Forelimb muscle (tissue), 1 donor: ENCODE measurements at places on chromosomes 3 and 15. TPM values are rescaled to one million over a fixed set of nuclear protein-coding genes. Genes with fewer than 3 reads are reported as not detected.

DNA sequence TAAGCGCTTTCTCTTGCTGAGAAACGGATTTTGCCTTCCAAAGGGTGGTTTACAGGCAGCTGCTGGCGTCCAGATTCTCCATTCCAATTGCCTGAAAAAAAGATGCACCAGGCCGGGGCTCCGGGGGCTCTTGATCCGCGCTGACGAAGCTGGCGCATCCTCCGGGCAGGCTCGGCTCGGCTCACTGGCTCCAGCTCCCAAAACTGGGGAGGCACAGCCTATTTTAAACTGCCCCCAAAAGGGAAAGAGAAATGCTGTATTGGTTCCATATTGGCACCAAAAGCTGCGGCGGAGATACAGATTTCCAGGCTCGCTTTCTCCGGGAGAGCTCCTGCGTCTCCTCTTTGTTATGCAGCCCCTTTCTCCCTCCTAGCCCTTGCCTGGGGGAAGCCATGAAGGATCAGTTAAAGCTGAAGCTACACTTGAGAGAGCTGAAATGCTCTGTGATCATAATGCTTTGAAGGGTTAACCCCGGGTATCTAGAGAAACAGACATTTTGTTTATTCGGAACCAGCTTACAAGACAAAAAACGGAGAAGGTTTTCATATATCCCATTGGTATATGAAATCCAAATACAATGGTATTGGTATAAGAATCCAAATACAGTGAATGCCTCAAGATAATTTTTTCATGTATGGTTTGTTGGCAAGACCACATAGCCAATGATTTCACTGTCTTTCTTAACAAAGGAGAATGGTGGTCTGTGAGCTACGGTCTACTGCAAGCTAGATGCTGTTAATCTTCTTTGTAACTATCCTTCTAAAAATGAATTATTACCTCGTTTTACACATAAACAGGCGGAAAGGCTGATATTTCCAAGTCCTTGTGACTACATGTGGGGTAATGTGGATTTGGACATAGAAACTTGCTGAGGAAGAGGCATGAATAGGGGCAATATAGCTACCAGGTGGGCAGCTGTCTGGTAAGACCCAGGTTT, 693 bp downstream of the CD200 start:
- peak; percentile 70 for DNase-seq

DNA sequence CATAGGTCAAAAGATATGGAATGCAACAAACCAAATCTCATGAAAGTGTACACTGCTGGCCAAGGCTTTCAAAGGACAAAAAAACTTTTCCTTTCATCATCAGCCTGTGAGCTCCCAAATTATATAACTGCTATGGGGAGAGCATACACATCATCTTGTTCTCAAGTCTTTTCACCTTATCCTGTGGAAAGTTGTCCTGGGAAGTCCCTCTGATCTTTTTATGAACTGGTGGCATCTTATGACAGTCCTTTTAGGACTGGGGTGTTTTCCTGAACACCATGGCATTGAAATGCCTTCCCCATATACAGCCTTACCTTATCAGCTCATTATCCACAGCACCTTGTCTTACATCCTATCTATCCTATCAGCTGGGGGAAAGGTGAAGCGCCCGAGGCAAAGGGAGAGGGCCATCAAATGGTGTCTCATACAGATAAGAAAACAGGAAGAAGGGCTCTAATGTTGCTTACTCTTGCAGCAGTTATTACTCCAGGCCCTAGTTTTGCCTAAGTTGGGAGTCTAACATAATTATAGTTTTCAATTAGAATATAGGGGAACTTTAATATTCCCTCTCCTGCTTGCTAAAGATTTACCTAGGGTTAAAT, 61.5 kb upstream of the GOLIM4 start:
- no peak for DNase-seq

- no peak for DNase-seq
Observed at GRCh38 chr3:29759411-29760225, 478.7 kb downstream of the RBMS3 start.

DNA sequence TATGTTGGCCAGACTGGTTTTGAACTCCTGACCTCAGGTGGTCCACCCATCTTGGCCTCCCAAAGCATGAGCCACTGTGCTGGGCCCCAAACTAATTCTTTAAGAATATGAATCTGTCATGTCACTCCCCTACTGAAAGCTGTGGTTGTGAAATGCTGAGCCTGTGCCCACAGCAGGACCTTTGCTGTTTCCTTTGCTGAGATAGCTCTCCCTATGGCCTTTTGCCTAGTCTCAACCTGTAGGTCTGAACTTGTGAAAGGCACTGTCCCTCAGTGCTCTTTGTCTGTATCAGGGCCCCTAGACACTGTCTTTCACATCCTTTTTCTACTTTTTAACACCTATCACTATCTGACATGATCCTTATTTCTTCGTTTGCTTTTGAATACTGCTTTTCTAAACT, 62.7 kb upstream of the CCR4 start:
- DNase-seq = no peak

GP9 gene
- 0.42 TPM for polyA plus RNA-seq

CCDC71 gene
- 13.1 TPM for polyA plus RNA-seq

GRCh38 chr3:134624537-134625287, 26.1 kb downstream of the KY start:
- no peak for DNase-seq

DNA sequence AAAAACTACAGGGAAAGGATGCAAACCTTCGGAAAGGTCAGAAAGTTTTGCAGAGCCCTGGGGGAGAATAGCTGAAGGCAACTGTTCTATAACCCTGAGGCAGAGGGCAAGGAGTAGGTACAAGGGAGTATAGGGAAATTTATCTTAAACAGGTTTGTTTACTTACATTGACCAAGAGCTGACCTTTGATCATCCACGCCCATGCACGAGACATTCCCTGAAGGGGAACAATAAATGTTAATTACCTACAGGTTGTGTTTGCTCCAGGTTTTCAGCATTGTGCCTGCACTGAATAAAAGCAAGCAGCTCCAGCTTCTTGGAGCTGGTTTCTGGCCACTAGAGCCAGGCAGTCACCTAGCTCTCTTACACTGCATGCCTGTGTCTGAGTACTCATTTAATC, 524.5 kb upstream of the TGFBR2 start:
- DNase-seq = no peak

- DNase-seq = no peak
Observed at GRCh38 chr15:52680041-52680391, 828 bp upstream of the ATOSA start.
